ENCODE measurements at places on chromosomes 6 and 20.

GRCh38 chr6:5866547-5867051 is 140.1 kb downstream of the NRN1 start:
- peak; percentile 64 for DNase-seq

- no peak for DNase-seq
Observed at GRCh38 chr6:154689493-154690255, 43.5 kb upstream of the SCAF8 start.

- no peak for DNase-seq
Observed at GRCh38 chr20:41287327-41287726, 30.2 kb downstream of the ZHX3 start.

DNA sequence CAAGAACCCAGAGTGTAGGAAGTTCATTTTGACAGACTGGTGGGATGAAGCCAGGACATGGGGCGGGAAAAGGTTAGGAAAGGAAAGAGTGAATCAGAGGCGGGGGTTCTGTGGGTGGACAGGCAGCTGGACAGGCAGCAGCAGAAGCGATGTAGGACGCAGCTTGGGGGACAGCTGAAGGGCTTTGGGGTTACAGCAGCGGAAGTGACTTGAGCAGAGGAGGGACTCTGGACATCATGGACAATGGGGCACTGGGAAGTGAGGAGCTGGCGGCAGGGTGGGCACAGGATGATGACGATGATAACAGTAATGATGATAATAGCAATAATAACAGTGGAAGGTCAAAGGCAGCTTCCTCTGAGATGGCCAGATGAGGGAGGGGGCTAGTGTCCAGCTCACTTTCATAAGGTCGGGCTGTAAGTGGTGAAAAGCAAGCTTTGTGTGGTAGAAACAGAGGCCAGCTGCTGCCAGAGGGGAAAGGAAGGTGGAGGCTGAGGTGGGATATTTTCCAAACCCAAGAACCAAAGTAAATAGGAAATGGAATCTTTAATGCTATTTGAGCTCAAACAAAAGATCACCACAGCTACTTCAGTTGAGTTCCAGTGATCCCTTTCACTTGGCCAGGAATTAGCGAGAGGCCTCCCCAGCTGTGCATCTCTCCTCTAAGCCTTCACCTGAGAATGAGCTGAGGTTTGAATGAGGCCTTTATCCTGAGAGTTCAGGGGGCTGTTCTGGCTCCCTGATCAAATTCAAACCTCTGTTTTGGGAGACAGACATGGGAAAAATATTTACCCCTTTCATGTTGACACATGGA is 433.5 kb downstream of the DHX35 start:
- no peak for DNase-seq

DNA sequence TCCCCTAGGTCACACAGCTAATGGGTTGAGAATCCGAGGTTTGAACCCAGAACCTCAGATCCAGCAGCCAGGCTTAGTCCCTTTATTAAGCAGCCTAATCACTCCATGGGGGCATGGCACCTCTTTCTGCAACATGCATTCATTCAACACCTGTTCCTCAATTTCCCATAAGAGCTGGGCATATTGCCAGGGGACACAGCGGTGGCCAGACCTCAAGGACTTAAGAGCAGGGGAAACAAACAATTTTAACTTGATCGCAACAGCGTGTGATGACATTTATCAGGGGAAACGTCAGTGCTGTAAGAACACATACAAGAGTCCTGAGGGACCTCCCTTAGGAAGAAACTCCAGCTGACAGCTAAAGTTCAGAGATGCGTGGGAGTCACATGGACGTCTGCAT is 267.4 kb upstream of the CDH4 start:
- DNase-seq, result no peak

GRCh38 chr6:16837217-16837972 is 76.1 kb upstream of the ATXN1 start:
- DNase-seq, result no peak

DNA sequence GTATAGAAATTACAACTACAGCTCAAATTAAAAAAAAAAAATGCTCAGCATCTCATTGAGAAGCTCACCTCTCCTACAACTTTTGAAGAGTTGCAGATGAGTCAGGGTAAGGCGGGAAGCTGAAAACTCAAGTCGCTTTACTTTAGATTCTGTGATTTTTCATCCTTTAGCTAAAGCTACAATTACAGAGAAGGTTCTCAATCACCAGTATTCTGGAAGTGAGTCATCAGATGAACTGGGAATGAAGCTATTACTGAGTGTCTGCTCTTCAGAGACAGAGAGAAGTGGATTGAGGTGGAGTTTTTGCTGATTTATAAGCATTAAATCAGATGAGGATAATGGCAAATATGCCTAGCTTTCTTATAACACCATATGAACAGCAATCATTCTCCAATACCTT is 91.9 kb downstream of the TFAP2A start:
- DNase-seq, result no peak

- DNase-seq, result no peak
Observed at GRCh38 chr6:17418281-17419188, 25.1 kb downstream of the CAP2 start.

- no peak for DNase-seq
Observed at GRCh38 chr20:3800256-3800877, 4.3 kb downstream of the CDC25B start.

- DNase-seq, result no peak
Observed at GRCh38 chr6:20204512-20204894, 7.8 kb downstream of the MBOAT1 start.

DNA sequence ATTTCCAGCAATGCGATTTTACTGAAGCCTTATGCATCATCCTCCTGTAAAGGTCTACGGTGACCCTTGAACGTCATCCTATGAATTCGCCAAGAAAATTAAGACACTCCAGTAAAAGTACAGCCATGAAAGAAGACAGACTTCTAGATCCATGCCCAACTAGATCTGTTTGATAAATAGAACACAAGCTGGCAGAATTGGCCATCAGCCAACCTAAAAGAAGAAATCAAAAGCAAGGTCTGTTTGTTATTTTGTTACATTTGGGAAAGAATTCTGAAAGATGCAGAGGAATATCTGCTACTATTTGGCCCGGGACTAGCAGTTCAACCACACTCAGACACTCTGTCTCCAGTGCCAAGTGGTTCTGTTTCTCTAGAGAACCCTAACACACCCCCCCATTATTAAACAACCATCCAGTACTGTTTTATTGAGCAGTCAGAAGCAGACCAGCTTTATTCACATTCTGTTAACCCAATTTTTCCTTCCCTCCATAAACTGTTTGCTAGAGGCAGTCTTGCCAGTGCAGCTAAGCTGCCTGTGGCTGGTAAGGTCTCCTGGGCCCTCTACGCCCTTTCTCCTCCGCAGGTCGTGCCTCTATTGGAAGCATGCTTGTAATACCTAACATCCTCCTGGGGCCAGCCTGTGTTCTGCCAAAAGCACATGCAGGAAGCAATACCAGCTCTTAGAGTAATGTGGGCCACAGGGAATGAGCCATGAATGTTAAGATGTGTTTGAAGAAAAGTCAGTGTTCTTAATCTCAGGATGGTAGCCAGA is 30.7 kb downstream of the LY86 start:
- DNase-seq, result no peak

DNA sequence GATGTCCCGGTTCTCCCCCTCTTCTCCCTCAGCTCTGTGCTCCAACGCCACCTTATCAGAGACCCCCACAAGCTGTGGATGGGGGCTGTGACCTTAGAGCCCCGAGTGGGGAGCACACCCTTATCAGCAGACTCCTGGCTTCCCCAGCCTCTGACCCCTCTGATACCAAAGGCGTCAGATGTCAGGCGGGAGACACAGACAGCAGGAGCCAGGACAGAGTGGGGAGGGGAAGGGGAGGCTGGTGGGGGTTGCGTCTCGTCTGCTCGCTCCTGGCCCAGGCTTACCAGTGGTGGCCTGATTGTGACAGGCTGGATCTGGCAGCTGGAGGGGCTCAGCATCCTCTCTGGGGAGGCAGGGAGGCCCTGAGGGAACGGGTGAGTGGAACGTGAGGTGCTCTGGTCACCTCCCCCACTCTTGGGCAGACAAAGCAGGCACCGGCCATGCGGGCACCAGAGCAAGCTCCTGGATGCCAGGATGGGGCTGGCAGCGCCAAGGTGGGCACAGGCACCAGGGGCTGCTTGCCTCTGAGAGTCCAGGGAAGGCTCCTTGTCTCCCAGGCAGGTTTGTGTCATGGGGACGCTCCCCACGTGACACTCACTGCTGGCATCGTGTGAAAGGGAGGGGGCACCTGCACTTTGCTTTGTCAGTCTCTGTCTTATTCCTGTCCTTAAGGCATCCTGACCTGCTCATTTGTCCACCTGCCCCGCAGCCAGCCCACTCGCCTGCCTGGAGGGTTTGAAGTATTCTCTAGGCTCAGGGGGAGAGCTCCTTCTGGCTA is 27.8 kb upstream of the GATA5 start:
- DNase-seq, result no peak

DNA sequence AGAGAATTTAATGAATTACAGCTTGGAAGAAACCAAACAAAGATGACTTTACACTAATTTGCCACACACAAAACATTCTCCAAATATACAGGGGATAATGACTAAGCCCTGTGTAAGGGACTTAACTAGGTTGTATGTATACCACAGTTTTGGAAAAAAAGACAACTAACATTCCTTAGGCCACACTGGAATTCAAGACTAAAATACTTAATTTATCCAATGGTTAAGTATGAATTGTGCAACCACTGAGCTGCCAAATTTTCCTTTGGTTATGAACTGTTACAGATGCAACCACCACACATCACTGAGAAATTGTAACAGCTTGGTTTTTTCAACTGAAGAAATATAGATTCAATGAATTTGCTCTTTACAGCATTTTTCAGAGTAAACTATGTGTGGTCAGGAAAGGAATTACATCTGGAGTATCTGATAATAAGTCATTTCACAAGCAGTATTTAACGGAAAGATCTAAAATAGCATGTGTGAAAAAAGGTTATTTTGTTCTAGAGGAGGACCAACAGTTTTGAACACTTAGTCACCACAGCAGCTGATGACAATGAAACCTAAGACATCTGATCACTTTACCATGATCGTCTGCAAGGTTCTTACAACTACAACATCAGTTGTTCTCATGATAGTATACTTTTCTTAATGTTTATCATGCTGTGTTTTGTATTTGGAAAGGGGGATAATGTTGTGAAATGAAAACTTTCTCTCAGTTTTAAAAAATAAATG is 318.8 kb downstream of the BCKDHB start:
- no peak for DNase-seq

GRCh38 chr6:70072540-70073179 is 206.3 kb downstream of the COL19A1 start:
- DNase-seq, result no peak

GRCh38 chr6:10559522-10560152 is 38.5 kb downstream of the GCNT2 start:
- DNase-seq, result no peak

DNA sequence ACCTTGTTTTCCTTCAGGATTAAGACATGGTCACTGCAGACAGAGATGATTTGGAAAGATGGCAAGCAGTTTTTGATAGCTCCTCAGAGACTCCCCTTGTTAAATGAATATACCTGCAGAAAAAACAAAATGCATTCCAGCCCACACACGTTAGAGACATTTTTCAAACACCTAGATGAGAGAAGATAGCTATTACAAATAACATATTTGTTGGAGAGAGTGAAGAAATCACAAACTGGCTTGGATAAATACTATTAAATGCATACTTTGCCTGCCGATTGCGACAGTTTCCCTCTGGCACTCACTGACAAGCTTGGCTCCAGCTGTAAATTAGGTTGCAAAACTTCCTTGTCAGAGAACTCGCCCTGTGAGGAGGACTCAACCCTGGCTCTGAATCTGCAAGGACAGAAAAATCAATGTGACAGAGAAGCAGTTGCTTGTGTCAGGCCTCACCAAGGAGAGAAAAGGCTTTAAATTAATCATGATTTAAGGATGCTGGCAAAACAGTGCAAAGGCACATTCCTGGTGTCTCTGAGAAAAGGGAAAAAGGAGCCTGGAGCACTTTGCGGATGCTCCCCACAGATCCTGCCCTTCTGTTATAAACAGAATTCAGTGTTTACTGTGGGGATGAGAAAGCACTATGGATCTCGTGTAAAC is 423.7 kb upstream of the MARCKS start:
- no peak for DNase-seq

DNA sequence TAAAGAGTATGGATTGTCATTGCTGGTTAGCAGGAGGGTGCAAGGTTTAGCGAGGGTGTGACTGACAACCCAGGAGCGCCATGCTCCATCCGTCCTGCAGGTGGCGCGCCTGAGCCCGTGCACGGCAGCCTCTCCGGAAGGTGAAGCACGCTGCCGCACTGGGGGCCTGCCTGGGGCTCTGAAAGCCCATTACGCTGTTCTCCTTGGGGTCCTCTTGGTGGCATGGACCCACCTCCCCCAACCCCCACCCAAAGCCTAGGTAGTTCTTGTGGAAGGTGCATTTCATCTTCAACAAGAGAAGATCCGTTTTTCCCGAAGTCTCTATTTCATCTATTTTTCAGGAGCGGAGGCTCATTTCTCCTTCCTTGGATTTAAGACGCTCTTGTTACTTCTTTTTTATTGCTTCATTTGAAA is 197.4 kb upstream of the KCNG1 start:
- DNase-seq, result no peak

DNA sequence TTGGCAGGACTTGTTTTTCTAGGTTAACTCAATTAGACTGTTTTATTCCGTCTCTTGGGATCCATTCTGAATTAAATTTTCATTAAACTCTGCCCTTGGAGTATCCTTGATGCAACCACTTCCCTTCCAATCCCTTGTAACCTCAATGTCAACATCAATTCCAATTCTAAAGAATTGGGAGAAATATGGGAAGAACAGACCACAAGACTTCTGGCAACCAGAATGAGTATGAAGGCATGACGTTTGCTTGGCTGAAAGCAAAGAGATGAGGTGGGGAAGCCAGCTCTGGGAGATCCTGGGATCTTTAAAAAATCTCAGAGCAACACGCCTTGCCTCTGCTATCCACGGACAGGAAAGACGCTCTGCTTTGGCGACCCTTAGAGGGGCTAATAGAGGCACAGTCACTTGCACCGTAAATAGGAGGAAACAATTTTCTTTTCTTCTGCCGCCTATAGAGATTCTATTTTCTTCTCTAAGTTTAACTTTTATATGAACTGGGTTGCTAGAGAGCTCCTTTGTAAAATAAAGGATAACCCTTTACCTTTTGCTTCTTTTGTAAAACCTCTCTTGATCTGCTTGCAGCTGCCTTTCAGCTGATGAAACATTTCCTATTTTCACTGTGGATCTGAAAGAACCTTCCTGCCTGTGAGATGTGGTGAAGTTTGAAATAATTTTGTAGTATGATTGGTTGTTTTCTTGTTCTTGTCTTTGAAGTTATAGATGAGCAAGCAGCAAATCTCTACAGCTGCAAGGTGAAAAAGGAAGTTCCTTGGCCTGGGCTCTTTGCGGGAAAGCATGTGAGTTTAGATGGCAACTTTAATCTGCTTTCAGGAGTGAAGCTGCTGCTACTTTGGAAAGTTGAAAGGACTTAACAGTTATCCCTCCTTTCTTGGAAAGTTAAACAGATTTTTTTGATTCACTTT is at the start of gene ASIP:
Gene ASIP, plus strand, starts transcription at position 731 of the 923 bp plus-strand sequence. CDS start 18,952 bp downstream, outside the sequence.
- no peak for DNase-seq

- DNase-seq, result no peak
Observed at GRCh38 chr6:15363523-15364400, 117.9 kb downstream of the JARID2 start.

- no peak for DNase-seq
Observed at GRCh38 chr6:15675536-15676220, 12.8 kb upstream of the DTNBP1 start.
